ENCODE measurements at places on chromosomes 6 and 20. TPM values are rescaled to one million over a fixed set of nuclear protein-coding genes. Genes with fewer than 3 reads are reported as not detected.

Gene SLC22A16
- not detected for total RNA-seq

Gene ADTRP
- 0.92 TPM for total RNA-seq

Gene BTN1A1
- not detected for total RNA-seq

Gene GPR31
- not detected for total RNA-seq

Gene GSTA3
- total RNA-seq, result not detected

Gene PROCR
- 74.7 TPM for total RNA-seq

Gene ACTL10
- total RNA-seq, result 1.9 TPM

Measured in esophagus muscularis mucosa (tissue), 4 donors.